Stimulated activated CD4-positive, alpha-beta T cell treated with anti-CD3 and anti-CD28 coated beads, Interleukin-1b, Interleukin-23, amount 100 ng/mL, for 1 hour (primary cell): ENCODE measurements at places on chromosomes 12 and 14.

GRCh38 chr14:58788655-58789503 is 151.1 kb downstream of the DACT1 start:
- no peak for DNase-seq

- no peak for DNase-seq
Observed at GRCh38 chr12:98388126-98388525, 127.3 kb upstream of the TMPO start.

DNA sequence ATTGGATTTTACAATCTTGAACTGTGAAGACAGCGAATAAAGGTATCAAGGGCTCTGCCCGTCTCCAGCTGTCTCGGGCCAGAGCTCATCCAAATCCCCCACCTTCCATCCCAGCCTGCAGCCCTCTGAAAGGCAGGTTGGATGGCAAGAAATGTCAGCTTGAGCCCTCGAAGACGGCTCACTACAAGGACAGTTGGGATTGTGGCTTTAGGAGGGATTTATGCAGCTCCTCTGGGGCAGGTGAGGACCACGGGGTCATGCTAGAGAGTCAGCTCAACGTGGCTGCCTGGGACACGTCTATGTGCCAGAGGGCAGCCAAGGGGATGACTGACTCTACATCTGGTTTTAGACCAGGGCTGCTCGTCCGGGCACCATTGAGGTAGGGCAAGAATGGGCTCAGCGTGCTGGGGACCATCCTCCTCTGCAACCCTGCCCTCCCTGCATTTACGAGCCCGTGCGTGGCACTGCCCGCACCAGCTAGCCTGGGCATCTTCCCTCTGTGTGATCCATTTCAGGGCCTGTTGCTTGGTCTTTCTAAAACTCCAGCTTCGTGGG is 16.2 kb downstream of the MVK start:
- DNase-seq: no peak

DNA sequence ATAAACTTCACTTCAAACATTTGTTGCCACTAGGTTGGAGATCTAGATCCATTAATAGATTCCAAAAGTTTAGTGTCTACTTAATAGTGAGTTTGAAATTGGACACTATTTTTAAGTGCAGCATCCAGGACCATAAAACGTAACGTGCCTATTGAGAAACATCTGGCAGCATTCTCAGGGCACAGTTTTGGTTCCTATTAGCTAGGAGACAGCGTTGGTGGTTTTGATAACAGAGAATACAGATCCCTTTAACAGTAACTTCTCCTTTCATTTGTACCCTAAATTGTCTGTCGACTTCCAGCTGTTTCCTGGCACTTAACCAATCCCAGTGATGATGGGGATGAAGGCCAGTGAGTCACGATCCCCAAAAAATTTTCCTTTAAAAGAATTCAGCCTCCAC is 25.8 kb downstream of the KCNK10 start:
- DNase-seq: no peak

DNA sequence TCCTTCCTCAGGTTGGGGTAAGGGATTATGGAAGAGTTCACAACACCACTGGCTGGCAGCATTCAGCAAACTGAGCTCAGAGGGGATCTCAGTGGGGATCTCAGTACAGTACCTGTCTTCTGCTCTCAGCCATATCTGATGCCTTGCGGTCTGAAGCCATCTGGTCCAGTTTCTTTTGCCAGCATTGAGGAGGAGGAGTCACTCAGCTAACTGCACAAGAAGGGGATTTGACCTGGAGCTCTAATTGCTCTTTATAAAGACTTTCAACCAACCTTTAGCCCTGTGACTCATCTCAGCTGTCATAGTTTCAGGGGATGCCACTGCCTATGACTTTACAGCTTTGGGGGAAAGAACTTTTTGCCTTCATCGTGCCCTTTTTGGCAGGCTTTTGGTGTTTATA is 44.9 kb downstream of the JKAMP start:
- no peak for DNase-seq
